Testis (tissue), 5 donors: ENCODE measurements at places on chromosomes 7 and 10. TPM values are rescaled to one million over a fixed set of nuclear protein-coding genes. Genes with fewer than 3 reads are reported as not detected.

PKD1L1 gene
- total RNA-seq: 4.8 TPM

UBTD1 gene
- total RNA-seq: 111 TPM

TRIM56 gene
- 15.3 TPM for total RNA-seq

CDC14C gene
- 4.7 TPM for total RNA-seq

PLPP4 gene
- 21.9 TPM for total RNA-seq

GNAT3 gene
- not detected for total RNA-seq

TMEM26 gene
- 14.9 TPM for total RNA-seq

GBX1 gene
- 2.9 TPM for total RNA-seq

ABCA13 gene
- total RNA-seq: 4.3 TPM

AQP1 gene
- 28.1 TPM for total RNA-seq

PLEKHS1 gene
- total RNA-seq: 1.1 TPM

CNNM2 gene
- 30.5 TPM for total RNA-seq

SPDYE2 gene
- total RNA-seq: 15.6 TPM

ITGB8 gene
- 104 TPM for total RNA-seq

SEMA3C gene
- 113 TPM for total RNA-seq

TRPV5 gene
- total RNA-seq: 1.4 TPM

ODAD2 gene
- total RNA-seq: 38.7 TPM

GAD2 gene
- total RNA-seq: 1.0 TPM

CXCL12 gene
- total RNA-seq: 12.0 TPM

SEMA4G gene
- 7.2 TPM for total RNA-seq

CYP2E1 gene
- total RNA-seq: 10.2 TPM
